ENCODE measurements at places on chromosomes 2 and 18.

DNA sequence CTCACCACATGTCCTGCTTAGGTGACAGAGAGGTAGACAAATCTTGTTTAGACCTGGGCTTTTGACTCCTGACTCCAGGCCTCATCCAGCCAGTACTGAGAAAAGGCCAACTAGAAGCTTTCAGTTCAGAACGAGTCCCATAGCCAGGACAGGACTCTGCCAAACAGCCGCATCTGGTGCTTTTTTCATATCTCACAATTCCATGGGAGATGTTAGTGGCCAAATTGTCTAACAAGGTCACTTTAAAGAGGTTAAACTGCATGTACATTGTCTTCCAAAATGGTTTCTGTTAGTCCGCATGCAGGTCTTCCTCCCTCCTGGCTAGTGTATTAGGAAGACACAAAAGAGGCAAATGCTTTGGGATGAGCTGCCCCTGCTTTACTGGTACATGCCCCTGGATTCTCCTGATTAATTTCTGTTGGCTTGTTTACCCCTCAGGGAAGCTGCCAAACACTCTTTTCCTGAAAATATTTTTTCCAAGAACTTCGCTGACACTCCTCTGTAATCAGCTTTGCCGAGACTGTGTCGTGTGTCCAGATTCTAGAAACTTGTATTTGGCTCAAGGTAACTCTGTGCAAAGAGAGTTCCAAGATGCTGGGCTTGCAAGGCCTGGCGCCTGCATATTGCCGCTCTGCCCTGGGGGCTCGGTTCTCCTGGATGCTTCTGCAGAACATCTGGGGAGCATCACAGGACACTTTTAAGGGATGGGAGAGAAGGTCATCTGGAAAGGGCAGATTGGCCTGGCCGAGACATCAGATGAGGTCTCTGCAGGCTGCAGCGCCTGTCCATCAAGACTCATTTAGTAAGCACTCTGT is 209.2 kb upstream of the APCDD1 start:
- no peaks in the 10 kb centered on the region for H3K36me3 ChIP-seq
- H3K27me3 ChIP-seq = no peaks in the 10 kb centered on the region
- H3K4me3 ChIP-seq = no peak overlapping the region

GRCh38 chr2:240212425-240213225 is 72.2 kb upstream of the OTOS start:
- H3K36me3 ChIP-seq = no peaks in the 10 kb centered on the region
- H3K27me3 ChIP-seq = peaks cover 27% of the 10 kb centered on the region
- H3K4me1 ChIP-seq = no peaks in the 10 kb centered on the region
- H3K27ac ChIP-seq = no peak overlapping the region
- DNase-seq = no peak

DNA sequence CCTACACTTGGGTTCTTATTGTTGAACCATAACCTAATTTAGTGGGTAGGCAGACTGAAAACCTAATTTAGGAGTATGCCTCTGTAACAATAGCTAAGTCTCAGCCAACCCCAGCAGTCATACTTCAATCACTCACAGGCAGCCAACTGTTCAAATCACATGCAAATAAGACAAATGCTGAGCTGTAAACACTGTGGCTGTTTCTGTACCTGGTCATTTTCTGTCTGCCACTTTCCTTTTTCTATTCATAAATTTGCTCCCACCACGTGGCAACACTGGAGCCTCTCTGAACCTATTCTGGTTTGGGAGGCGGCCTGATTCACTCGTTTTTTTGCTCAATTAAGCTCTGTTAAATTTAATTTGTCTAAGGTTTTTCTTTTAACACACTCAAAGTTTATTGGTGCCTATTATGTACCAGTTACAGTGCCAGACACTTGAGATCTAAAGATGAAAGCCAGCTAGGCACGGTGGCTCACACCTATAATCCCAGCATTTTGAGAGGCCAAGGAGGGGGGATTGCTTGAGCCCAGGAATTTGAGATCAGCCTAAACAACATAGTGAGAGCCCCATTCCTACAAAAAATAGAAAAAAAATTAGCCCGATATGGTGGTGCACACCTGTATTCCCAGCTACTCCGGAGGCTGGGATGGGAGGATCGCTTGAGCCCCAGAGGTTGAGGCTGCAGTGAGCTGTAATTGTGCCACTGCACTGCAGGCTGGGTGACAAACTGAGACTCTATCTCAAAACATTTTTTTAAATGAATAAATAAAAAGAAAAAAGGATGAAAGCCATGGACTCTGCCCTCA is 41.1 kb downstream of the THNSL2 start:
- no peak for DNase-seq
- no peaks in the 10 kb centered on the region for H3K36me3 ChIP-seq
- peaks cover 17% of the 10 kb centered on the region for H3K27me3 ChIP-seq
- no peaks in the 10 kb centered on the region for H3K4me1 ChIP-seq

DNA sequence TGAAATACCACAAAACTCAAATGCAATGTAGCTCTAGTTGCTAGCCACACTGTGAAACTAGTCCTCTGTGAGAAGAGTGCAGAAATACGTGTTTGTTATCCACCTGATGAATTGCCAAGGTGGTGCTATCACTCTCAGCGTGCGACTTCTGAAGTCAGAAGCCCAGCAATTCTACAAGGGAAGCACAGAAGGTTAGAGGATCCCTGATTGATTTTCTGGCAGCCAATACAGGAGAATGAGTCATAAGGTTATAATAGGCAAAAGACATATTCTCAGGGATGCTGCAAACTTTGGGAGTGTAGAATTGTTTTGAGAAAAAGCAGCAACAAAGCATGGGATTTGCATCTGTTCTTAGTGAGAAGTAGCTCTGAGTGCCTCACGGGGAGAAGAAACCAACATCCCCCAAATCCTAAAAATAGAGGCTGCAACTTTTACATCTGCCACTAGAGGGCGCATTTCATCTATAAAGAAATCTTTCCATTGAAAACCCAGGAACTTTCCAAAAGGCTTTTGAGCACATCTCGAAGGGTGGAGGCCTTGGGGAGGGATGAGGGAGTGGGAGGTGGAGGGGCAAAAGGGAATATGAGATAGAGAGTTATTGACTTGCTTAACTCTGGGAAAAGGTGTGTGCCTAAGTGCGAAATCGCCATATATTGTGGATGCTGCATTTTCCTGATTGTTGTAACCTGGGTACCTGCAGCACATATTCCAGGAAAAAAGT is 78.0 kb downstream of the TMEM182 start:
- no peaks in the 10 kb centered on the region for H3K36me3 ChIP-seq
- H3K4me3 ChIP-seq = no peak overlapping the region
- H3K27ac ChIP-seq = no peak overlapping the region

DNA sequence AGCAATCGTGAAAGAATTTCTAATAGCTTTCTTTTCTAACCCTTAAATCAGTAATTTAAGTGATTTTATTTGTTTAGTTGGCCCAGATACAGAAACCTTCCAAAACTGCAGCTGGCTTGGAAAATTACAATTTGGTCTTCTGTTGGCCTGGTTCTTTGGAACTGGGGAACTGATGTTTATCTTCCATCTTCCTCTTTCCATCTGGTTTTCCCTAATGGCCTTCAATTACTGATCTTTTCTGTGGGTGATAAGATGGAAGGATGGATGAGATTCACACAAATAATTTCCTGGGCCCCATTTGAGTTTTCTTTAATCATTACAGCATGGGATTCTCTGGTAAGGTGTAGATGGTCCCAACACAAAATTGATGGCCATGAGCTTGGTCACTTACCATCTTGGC is 106.5 kb upstream of the CHRNA1 start:
- H3K27ac ChIP-seq = no peak overlapping the region
- peaks cover 14% of the 10 kb centered on the region for H3K4me1 ChIP-seq
- H3K4me3 ChIP-seq = no peak overlapping the region
- DNase-seq = no peak
- no peaks in the 10 kb centered on the region for H3K27me3 ChIP-seq

DNA sequence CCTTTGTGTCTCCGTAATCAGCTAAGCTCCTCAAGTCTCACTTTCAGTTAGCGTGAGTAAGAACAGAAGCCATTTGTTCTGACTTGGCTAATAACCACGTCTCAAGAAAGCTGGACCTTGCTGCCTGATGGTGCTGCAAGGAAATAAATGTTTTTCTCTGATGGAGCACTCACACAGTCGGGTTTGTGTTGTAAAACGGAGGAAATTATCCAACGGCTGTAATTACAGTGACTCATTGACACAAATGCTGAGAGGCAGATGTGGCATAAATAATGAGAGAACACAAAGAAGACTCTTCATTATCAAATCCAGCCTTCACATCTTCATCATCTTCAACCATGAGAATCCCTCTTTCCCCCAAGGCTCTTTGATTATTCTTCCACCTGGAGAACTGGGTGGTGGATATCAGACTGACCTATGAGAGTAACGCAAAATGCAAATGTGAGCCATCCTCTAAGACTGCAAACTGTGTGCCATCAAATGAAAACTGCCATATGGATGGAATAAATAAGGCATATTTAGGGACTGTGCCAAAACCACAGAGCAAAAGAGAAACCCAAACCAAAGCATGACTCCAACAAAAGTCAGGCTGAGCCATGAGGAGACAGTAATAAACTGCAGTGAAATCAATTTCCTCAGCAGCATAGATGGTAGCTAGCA is 252.6 kb downstream of the RND3 start:
- peak overlapping the region; percentile 27 for H3K27ac ChIP-seq
- H3K4me1 ChIP-seq = no peaks in the 10 kb centered on the region
- no peaks in the 10 kb centered on the region for H3K36me3 ChIP-seq
- no peak overlapping the region for H3K4me3 ChIP-seq
- no peaks in the 10 kb centered on the region for H3K27me3 ChIP-seq

DNA sequence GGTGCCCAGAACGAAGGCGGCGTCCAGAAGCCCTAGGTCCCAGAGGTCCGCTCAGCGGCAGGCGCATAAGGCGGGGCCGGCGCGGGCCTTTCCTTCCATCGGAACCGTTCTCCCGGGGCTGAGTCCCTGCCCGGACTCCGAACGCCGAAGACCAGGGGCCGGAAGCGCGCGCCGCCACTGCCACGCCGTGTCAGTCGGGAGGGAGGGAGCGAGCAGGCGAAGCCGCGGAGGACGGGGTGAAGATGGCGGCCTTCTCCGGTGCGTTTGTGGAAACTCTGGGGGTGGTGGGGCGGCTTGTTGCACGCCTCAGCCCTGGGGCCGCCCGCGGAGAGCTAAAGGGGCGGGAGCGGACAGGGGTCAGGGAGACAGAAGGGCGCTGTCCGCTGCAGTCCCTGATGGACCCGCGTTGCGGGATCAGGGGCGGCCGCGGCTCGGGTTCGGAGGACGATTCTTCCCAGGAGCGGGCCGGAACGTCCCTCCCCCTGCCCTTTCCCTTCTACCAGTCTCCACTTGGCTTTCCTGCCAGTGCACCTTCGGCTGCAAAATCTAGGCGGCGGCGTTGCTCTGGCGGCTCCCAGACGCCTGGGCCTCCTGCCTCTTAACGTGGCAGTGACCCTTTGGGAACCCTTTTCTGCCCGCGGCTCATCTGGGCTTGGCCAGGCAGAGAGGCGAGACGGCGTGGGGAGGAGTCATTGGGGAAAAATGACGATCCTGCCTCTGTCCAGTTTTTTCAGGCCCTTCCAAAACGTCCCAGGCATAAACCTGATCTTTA is at the start of gene DDX1:
Gene DDX1, plus strand, starts transcription at position 177 of the 772 bp plus-strand sequence. Its CDS starts 66 bp downstream, at position 243.
- peak; percentile 84 for DNase-seq
- H3K27me3 ChIP-seq = no peaks in the 10 kb centered on the region
- H3K36me3 ChIP-seq = peaks cover 18% of the 10 kb centered on the region
- H3K4me1 ChIP-seq = peaks cover 41% of the 10 kb centered on the region
- H3K4me3 ChIP-seq = peak within 1 kb of the TSS; percentile 98

DNA sequence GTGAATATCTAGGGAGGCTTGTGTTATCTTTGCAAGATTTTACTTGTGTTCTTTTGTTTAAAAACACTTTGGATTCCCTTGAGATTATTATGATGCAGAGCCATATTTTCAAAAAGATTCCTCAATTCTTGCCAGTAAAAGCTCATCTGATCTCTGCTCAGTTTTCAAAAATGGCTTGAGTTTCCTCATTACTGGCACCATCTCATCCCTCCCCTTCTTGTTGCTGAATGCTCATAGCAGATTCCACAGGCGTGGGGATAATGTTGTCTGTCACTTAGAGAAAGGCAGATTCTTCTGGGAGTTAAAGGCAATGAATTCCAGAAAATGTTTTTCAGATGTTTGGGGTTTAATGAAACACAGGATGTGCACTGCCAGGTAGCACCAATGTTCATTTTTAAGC is 170.4 kb upstream of the TANK start:
- H3K4me1 ChIP-seq = peaks cover 27% of the 10 kb centered on the region
- H3K4me3 ChIP-seq = no peak overlapping the region
- no peak overlapping the region for H3K27ac ChIP-seq
- H3K27me3 ChIP-seq = no peaks in the 10 kb centered on the region

- no peak overlapping the region for H3K4me3 ChIP-seq
- H3K36me3 ChIP-seq = peaks cover 77% of the 10 kb centered on the region
- H3K27me3 ChIP-seq = no peaks in the 10 kb centered on the region
- DNase-seq = peak; percentile 42
- peak overlapping the region; percentile 79 for H3K27ac ChIP-seq
Measured at GRCh38 chr2:128178650-128179460, 87.9 kb downstream of the UGGT1 start.

GRCh38 chr2:19757586-19757985 is 144.2 kb downstream of the TTC32 start:
- no peak for DNase-seq
- no peaks in the 10 kb centered on the region for H3K27me3 ChIP-seq
- H3K27ac ChIP-seq = no peak overlapping the region
- H3K4me3 ChIP-seq = no peak overlapping the region
- H3K4me1 ChIP-seq = peaks cover 13% of the 10 kb centered on the region
- H3K36me3 ChIP-seq = no peaks in the 10 kb centered on the region

DNA sequence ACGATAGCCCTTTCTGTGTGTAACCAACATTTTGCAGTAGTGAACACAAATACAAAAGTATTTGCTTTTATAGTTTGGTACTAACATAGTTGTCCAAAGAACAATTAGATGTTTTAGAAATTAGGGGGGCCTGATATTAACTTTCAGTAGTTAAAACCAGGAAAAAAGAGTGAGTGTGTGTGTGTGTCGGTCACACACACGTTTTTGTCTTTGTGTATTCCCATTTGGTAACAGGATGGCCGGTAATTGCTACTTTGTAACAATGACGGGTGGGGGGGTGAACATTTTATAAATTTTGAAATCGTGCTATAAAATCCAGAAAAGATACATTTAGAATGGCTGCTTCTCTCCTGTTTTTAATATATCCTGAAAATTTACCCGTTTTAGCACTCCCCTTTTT is 1.5 kb downstream of the PPIG start:
- H3K4me3 ChIP-seq = peak overlapping the region; percentile 84
- H3K27ac ChIP-seq = peak overlapping the region; percentile 97
- no peak for DNase-seq
- peaks cover 48% of the 10 kb centered on the region for H3K4me1 ChIP-seq
- no peaks in the 10 kb centered on the region for H3K36me3 ChIP-seq
- no peaks in the 10 kb centered on the region for H3K27me3 ChIP-seq
